ACHN (cell line): ENCODE measurements at places on chromosomes 5 and 9.

DNA sequence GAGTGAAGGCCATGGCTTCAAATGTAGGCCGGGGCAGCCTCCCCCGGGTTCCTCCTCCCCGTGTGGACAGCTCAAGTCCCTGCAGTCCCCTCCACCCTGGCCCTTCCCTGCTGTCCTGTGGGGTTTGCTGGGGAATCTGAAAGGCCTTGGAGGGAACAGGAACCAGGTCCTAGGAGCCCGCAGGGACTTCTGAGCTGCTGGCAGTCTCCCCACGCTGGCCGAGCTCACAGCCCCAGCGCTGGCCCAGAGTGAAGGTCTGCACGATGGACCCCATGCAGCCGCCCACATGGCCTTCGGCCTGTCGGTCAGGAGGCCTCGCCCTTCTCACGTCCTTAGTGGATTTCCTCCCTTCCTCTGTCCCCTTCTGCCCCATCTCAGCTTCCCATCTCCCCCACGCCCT lies 25.7 kb upstream of the NOTCH1 start:
- DNase-seq, result no peak

DNA sequence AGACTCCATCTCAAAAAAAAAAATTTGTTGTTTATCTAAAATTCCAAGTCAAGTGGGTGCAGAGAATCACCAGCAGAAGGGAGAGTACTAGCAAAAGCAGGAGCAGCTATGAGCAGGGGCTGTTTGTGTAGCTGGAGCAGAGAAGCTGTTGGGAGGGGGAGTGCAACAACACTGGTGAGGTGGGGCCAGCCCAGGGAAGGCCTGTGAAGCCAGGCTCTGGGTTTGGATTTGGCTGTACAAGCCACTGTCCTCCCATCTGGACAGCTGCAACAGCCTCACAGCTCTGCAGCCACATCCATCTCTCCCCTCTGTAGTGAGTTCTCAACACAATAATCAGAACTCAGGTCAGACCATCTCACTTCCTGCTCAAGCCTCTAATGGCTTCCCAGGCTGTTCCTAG lies 59.4 kb downstream of the TMOD1 start:
- DNase-seq, result no peak

DNA sequence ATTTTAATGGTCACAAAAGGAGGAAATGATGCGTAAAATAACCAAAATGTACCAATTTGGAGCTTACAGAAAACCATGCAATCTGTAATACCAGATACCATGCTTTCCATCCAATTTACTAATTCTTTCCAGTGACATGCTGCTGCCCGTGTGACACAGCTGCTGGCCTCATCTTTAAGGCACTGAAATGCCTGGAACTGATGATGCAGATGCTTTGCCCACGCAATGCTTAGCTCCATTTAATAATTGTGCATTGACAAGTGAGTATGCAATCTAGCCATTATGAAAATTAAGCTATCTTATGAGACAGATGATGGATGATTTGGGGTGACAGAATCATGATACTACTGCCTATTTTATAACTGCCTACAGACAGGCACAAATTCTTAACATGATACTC lies 169.2 kb upstream of the CTNND2 start:
- no peak for DNase-seq

DNA sequence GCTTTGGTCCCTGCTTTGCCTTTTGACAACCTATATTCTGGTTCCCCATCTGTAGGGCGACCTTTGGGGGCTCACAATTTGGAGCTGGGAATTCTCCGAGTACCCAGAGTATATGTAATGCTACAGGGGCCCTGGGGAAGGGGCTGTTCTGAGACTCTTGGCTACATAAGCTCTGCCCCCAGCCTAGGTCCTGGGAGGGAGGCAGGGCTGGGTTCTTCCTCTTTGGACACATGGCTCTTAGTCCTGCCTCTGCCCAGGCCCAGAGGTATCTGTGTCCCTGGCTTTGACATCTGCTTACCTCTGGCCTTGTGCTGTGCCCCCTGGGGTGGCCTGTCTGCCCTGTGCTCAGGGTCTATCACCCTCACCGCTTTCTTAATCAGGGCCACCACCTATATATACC lies 181.6 kb downstream of the CACNA1B start:
- no peak for DNase-seq

- DNase-seq, result no peak
Measured at GRCh38 chr9:22483528-22484070, 37.0 kb downstream of the DMRTA1 start.

DNA sequence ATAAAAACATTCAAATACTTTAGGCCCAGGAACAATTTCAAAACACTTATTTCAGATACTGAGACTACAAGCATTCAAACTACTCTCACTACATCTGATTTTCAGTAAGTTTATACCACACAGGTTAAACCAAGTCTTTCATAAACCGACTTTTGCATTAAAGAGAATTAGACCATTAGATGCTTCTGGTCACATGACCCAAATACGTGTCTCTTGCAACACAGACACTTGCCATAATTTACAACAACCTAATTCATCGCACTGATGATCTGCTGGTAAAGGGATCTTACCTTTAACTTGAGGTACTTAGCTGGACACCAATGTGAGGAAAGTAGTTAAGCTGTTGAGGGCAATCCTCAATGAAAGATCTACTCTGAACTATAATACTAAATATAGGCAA lies 3.2 kb downstream of the HNRNPH1 start:
- no peak for DNase-seq

DNA sequence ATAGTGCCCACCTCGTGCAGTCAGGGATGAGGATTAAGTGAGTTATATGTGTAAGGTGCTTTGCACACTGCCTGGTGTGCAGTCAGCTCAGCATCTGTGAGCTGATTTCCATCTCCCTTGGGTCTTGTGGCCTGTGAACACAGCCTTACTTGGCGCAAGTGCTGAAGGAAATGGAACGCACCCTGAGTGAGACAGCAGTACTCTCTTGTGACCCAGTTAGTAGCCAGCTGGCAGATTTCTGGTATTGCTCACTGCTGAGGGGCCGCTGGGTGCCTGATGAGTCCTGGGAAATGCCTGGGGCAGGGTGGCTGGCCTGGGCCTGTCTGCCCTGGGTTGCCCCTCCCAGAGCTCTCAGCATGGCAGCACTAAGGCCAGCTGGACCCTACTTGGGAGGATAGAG lies 90.9 kb upstream of the BOD1 start:
- DNase-seq, result no peak

DNA sequence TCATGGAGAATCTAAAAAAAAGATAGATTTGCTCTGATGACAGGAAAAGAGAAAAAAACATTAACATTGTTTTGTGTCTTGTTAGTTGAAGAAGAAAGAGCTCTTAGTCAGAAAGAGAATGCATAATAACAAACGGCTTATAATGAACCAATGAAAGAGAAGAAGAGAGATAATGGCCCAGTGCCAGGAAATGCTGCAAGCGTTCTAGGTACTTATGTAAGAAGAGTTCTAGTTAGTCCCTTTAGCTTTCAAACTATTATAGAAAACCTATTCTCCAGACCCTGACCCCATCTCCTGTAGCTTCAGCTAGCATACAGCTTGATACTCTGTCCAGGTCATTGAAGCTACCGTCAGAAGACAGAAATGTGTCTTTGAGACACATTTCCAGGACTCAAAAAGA lies 70.2 kb downstream of the FBXL17 start:
- DNase-seq, result no peak

GRCh38 chr9:120256146-120256545 lies 323.8 kb downstream of the CDK5RAP2 start:
- no peak for DNase-seq

DNA sequence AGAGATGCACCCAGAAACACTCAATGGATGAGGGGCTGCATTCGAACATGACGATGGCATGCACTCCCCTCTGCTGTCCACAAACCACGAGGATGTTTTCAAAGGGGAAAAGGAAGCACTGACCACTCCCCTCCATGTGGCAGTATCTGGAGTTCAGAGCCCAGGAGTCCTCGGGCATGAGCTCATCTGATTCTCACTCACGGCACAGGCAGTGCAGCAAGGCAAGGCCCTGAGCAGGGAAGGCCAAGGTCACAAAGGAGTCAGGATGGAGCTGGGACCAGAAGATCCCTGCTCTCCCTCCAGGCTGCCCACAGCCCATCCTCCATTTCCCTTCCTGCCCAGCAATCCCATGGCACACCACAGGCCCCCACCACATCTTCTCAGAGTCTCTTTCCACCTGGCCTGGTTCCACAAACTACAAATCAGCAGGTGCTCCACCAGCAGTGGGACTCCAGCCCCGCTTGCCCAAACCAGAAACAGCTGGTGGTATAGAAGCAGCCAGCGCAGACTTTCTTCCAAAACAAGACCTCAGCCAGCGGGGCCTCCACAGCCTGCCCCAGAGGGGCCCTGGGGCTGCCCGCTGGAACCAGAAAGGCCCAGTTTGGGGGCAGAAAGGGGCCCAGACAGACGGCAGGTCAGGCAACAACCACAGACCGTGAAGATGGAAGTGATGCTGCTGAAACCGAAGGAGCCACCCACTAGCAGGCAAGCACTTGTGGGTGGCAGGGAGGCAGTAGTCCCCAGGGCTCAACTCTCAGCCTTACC lies 12.2 kb downstream of the TNIP1 start:
- no peak for DNase-seq

DNA sequence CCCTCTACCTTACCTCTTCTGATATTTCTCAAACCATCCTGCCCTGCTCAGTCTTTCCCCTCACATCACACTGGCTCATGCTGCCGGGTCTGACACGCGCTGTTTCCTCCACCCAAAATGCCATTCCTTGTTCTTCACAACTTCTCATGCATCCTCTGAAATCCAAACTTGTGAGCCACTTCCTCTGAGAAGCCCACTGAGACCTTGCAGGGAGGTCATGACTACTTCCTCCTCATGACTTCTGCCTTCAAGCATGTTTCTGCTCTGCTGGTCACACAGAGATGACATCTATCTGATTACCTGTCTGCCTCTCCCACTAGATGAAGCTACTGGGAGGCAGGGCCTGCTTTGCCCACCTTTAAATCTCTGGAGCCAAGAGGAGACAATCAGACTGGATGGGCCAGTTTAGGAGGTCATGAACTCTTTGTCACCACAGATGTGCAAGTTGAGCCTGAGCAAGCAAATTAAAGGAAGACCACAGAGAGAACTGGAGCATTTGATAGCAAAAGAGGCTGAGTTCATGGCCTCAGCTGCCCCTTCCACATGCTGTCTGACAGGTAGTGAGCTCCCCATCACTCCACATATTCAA lies 119.8 kb upstream of the TBC1D2 start:
- DNase-seq, result peak; percentile 84

GRCh38 chr9:22158927-22159346 lies 149.8 kb upstream of the CDKN2B start:
- no peak for DNase-seq

- DNase-seq, result no peak
Measured at GRCh38 chr9:134293611-134294152, 32.6 kb upstream of the RXRA start.

- DNase-seq, result no peak
Measured at GRCh38 chr5:11904265-11904906, at the start of gene CTNND2. CTNND2 (minus strand) TSS chr5:11904446; CDS start chr5:11903853, 593 bp downstream.

DNA sequence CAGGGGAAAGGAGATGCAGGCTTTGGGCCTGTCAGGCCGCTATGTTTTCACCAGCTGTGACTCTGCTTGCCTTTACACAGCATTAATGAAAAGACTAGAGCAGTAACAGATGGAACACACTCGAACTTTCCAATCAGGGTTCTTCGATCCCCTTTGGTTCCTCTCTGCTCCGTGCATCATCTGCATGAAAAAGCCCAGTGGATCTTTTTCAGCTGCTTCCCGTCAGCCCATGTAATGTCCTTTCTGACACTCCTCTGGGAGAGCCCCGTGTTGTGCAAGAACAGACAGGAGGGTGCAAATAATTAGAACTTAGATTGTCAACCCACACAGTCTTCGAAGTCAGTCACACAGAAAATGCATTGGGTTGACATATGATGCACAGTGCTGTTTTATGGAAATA lies 448.9 kb upstream of the ZNF462 start:
- DNase-seq, result no peak

GRCh38 chr5:132261881-132262845 lies 4.7 kb downstream of the PDLIM4 start:
- DNase-seq, result no peak

- no peak for DNase-seq
Measured at GRCh38 chr9:132825430-132825829, 52.7 kb downstream of the AK8 start.

- DNase-seq, result no peak
Measured at GRCh38 chr9:133569121-133569785, 34.7 kb downstream of the ADAMTSL2 start.

DNA sequence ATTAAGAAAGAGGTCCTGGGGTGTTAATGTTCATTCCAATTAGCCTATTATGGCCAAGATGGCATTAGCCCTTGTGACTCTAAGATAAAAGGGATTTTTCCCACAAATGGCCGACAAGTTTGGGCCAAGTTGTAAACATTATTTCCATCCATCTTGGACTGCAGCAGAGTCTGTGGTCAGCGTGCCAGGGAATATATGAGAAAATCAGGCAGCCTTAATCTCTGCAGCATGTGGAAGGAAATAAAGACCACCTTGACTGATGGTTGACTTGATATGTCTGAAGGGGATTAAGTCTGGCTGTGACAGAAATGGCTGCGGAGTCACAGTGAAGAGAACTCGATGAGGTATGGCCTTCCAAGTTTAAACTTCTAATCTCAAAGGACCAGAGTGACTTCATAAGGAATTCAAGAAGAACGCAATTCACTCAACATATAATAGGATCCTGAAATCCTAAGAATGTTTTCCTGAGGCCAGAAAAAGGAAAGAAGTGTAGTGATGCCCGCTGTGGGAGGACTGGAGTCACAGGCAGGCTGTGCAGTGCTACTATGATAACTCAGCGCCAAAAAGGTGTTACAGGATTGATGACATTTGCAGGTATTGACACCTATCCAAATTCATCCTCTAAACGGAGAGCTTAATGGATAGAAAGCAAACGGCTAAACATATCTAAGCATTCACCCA lies 287.1 kb downstream of the SEC61B start:
- no peak for DNase-seq

- peak; percentile 49 for DNase-seq
Measured at GRCh38 chr5:39570403-39571027, 145.7 kb upstream of the DAB2 start.
